ENCODE measurements at places on chromosomes 3 and 15.

GRCh38 chr3:157469561-157470294 is 33.1 kb downstream of the PTX3 start:
- DNase-seq, result no peak

- DNase-seq, result no peak
These were observed 10.2 kb downstream of the CDCP1 start for GRCh38 chr3:45135959-45136358.

GRCh38 chr3:148367756-148368155 is 329.9 kb upstream of the AGTR1 start:
- no peak for DNase-seq

DNA sequence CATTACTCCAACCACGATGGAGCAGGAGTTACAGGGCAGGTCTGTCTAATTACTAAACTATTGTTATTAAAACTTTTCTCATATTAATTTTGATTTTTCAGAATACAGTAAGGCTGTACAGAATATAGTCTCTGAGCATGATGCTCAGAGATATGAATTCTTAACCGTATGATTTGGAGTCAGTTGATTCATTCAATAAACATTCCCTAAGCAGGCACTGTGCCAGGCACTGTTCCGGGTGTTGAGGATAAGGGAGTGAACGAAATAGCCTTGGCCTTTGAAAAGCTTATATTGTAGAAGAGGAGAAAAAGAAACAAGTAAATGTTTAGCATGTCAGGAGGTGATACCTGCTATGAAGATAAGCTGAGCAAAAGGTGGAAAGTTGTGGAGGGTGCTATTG is 187.3 kb downstream of the KCNAB1 start:
- no peak for DNase-seq

DNA sequence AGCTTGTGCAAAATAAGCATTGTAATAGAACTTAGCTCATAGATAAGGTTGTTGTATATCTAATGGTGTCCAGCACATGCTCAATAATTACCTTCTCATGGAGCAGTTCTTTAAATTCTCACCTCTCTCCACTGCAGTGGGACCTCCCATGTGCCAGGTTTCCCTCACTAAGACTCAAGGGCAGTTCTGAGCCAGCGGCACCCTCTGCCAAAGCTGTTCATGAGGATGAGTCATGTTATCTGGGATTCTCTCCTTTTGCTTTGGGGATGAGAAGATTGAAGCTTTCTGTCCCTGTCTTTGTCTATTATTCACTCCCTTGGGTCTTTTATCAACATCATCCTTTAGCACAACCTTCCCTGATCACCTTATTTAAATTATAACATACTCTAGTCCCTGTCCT is 15.6 kb upstream of the AMOTL2 start:
- no peak for DNase-seq

- DNase-seq, result no peak
These were observed 268.5 kb downstream of the PTPRG start for GRCh38 chr3:61829722-61830350.

- DNase-seq, result no peak
These were observed 93.8 kb downstream of the CMSS1 start for GRCh38 chr3:99911433-99911832.

DNA sequence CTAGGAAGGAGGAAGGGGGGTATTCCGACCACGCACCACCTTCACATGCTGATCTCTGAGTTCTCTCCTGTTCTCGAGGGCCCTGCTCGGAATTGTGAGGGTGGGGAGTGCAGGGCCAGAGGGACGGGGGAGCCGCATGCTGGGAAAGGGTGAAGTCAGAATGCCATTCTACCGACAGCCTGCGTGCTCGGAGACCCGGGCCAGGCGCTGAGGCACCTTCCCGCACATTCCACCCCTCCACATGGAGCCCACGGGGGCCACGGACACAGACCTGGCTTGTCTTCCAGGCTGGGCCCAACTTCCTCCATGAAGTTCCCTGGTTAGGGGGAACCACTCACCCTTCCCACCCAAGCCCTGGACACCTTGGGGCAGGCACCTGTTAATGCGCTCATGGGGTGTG is 28.7 kb upstream of the PIGZ start:
- DNase-seq, result no peak

- DNase-seq, result no peak
These were observed at the start of gene IGF2BP2 for GRCh38 chr3:185825006-185825638. IGF2BP2 (minus strand) TSS chr3:185825042; CDS start chr3:185824960, 82 bp downstream.

DNA sequence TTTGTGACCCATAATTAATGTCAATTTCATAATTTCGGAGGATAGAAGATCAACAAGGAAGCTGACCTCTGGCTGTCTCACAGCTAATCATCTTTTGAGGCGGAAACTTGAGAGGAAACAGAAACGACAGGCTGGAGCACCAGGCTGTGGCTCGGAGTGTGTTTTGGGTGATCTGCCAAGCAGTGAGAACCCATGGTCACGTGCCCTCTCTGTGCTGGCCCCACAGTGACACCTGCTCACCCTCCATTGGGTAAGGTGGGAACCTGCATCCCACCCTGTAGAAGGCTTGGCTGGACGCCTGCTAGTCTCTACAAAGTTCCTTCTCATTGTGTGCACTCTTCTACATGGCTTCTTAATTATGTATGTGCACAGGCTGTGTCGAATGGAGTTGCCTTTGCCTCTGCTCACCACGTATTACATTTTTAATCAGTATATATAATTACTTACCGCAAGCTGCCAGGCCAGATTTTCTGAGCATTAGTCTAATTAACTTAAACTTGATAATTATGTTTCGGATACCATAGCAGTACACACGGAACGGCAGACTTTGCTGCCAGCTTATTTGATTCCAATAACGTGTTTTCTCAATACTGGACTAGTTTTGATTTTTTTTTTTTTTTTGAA is 719.4 kb upstream of the CFAP20DC start:
- DNase-seq, result no peak

GRCh38 chr3:115204475-115204874 is 57.4 kb upstream of the ZBTB20 start:
- DNase-seq, result no peak

DNA sequence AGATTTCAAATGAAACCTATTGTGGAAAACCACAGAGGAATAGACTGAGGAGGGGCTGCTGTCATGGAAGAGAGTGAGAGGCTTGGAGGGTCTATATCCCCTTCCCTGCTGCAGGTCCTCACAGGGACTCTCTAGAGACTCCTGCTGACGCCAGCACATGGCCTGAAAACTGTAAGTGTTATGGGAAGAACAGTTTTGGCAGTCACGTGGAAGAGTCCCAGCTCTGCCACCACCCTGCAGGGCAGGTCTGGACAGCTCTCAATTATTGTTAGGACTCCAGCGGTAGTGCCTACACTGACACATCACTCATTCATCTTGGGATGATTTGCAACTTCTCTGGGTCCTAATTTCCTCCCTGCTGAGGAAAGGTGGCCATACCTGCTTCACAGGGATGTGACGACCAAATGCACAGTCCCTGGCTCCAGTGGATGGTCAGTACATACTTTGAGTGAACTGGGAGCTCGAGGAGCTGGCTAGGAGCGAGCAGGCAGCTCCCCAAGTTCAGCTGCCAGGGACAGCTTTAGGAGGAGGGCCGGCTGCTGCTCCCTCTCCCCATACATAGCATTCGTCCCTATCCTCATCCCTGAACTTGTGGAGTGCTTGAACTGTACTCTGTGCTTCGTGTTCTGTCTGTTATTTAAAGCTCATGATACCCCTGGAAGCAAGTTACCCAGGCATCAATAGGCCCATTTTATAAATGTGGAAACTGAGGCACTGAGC is 49.2 kb downstream of the CTXND1 start:
- DNase-seq, result no peak

DNA sequence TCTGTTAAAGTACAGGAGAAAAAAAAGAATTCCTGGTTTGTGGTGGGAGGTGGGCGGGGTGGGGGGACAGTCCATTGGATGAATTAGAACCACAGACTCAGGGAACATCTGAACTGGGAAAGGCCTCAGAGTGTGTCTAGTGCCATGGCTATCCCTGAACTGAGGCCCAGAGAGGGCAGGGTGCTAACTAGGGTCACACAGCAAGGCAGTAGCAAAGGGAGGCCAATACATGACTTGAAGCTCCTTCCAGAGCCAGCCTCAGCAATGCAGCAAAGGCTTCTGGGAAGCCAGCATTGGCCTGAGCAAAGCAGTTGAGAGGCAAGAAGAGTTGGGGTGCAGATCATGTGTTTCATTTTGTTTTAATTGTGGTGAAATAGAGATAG is 85.4 kb downstream of the SMAD6 start:
- DNase-seq, result no peak

GRCh38 chr15:34147371-34148140 is 45.7 kb downstream of the PGBD4 start:
- DNase-seq, result no peak

GRCh38 chr3:194077602-194078001 is 58.3 kb upstream of the HES1 start:
- DNase-seq, result no peak

DNA sequence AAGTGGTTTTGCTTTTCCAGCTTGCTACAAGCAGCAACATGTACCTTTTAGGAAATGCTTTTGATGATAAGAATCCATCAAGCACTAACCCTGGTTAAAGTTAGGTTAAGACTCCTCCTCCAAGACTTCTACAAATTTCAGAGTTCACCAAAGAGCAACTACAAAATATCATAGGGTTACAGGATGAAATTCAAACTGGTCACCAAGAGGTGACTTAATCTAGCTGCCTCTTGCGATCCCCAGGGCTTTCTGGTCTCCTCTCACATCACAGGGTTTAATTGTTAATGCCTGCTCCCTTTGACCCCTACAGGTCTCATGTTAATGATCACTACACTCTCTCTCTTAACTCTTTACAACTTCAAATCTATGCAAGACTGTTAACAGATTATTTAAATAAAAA is 66.5 kb downstream of the DPH6 start:
- DNase-seq, result no peak

GRCh38 chr3:190013943-190014924 is 106.5 kb downstream of the P3H2 start:
- no peak for DNase-seq

GRCh38 chr3:37920156-37920699 is 58.5 kb downstream of the CTDSPL start:
- DNase-seq, result no peak

DNA sequence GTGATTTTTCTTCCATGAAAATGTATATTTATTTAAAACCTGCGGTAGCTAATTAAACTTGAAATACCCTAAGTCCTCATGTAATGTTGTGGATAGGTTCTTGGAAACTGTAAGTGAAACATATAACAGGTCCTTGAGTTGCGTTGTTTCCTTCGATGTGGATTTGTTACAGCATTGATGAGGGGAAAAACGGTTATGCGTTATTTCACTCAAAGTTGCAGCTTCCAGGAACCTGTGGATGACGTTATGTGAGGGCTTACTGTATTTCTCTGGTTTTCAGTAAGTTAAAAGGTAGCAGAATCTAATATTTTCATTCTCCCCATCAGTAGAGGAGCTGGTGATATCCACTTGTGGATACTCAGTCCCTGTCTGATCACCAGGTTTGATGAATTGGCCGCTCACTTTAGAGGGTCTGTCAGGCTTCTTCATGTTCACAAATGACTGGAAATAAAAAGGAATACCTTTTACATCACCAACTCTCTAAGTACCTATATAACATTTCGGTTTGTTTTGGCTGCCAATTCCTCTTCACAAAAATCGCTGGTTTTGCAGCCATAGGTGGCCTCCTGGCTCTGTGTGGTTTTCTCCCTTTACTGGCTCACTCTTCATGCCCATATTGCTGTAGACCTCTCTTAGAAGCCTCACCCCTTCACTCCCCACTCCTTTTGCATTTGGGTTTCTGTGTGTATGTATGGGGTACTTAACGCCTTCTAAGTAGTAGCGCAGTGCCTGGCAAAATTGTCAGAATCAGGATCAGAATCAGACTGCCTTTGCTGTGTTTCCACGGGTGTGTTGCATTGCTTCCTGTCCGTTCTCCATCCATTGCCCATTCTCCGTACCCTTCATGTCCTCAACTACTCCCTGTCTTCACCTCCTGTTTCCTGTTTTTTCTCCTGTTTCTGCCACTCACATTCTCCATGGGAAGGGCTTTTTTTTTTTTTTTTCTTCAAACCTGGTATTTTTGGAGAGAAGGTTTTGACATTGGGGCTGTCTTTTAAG is 112.6 kb downstream of the FNDC3B start:
- no peak for DNase-seq

DNA sequence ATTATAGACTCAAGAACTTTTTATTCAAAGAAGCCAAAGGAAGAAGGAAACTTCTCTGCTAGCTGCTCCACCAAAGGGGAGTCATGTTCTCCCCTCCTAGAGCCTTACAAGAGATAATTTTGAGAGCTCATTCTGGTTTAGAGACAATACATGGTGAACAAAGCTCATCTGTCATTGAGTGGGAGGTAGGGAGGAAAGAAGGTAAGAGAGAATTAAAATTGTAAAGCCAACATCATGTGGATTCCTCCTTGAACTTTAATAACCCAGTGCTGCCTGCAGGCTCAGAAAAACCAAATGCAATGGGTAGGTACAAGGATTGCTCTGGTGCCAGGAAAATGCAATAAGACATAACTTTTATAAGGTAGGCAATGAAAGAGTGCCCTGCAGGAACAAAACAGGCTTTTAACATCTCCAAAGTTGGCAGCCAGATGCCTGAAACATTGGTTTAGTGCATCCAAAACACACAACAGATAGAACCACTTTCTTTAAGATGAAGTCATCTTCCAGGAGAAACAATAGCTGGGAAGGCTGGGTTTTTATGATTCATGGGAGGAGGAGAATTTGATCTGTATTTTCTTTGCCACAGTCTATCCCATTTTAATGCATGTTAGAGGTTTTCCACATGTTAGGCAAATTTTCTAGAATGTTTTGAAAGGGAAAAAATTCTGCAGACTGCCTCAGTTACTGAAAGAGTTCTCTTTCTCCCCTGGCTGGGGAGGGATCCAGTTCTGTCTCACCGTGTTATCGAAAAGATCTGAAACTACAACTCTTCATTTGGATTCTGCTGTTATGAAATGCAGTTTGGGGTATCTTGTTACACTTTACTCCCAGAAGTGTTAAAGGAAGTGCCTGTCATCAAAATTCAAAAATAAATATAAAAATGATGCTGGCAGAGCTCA is 11.3 kb upstream of the ARHGEF3 start:
- DNase-seq, result no peak

DNA sequence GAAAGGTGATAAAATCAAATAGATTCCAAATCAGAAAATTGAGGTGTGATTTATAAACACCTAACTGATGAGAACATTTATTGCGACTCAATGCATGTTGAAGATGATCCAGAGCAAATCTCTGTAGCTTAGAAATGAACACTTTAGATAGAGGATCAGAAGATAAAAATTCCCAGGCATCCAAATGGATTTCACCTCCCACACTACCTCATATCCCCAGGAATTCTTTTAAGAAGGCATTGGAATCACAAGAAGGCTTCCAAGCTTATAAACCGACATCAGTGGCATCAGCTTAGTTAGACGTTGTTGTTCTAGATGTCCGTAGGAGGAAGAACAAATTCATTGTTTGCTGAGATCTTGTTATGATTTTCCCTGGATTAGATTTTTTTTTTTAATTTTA is 154.4 kb downstream of the EBLN2 start:
- no peak for DNase-seq

GRCh38 chr3:39141171-39141995 is 12.0 kb downstream of the CSRNP1 start:
- peak; percentile 29 for DNase-seq

DNA sequence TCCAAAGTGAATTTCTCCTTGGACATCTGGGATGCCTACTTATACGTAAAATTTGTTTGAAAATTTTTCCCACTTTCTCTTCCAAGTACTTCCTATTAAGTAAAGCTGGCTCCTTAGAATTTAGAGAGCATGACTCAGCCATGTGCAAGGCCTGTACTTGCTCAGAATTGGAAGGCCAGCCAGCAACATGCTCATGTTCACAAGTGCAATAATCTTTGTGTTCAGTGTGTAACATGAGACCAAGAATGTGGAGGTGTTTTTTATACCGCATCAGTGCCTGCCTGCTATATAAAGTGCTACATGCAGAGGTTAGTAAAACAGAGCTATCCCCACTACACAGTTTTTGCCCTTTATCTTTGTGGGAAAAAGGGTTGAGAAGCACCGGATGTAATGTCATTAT is 151.9 kb upstream of the FEZF2 start:
- DNase-seq, result no peak

Data from DMS153 (cell line).